Hematopoietic multipotent progenitor cell treated with erythropoietin and hydrocortisone succinate and interleukin-3 and kit ligand, for 8 days (in vitro differentiated cells): ENCODE measurements at places on chromosomes 1 and 21.

DNA sequence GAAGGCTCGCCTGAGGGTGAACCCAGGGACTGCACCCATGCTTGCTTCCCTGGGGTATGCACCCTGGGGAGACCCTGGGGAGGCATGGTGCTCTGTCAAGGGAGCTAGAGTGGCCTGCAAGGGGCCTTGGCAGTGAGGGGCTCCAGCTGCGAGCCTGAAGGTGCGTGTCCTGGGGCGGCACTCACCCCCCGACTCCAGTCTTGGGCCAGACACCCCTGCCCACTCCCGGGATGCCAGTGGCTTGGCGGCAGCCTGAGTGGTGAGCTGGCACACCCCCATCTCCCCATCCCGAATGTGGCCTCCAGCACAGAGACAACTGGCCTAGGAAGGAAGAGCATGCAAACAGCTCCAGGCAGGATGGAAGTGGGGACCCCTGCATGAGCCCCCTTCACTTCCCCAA lies 2.6 kb downstream of the SUMO3 start:
- DNase-seq = no peak

GRCh38 chr1:117928881-117929342 lies 509 bp downstream of the GDAP2 start:
- peak; percentile 67 for DNase-seq

GRCh38 chr1:151953409-151954094 lies 40.1 kb downstream of the S100A10 start:
- DNase-seq = no peak

DNA sequence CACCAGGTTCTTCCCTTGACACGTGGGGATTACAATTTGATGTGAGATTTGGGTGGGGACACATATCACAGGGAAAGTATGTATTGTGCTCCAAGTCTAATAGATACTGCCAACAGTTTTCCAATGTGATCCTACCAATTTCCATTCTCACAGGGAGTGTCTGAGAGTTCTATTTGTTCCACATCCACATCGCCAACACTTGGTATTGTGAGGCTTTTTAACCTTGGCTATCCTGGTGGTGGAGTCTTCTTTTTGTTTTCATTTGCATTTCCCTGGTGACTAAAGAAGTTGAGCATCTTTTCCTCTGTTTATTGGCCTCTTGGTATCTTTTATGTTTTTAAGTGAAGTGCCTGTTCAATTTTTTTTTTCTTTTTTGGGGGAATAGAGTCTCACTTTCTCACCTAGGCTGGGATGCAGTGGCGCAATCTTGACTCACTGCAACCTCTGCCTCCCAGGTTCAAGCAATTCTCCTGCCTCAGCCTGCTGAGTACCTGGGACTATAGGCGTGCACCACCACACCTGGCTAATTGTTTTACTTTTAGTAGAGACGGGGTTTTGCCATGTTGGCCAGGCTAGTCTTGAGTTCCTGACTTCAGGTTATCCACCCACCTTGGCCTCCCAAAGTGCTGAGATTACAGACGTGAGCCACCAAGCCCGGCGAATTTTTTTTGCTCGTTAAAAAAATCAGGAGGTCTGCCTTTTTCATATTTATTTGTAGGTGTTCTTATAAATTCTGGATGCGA lies 15.9 kb upstream of the PADI1 start:
- no peak for DNase-seq

DNA sequence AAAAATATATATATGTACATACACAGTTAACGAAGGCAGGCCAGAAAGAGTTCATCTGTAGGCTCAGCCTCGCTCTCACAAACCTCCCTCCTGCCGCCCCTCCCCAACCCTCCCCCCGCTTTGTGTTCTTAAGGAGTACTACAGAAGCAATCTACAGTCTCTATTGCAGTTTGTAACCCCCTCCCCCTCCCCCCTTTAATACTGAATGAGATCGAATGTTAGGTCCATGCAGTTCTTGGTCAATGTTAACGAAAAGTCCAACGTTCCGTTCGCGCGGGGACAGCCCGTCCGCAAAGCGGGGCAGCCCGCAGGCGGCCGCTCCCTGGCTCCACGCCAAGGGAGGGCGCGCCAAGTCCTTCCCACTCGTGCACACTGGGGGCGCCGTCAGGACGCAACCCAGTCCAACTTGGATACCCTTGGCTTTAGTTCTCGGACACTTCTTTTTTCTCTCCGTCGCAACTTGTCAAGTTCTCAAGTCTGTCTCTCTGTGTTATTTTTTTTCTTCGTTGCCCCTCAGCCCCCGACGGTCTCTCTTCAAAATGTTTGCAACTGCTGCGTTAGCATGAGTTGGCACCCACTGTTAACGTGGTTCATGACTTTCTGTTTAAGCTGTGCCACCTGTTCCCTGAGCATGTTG lies 2.2 kb downstream of the JUN start:
- peak; percentile 43 for DNase-seq

- peak; percentile 31 for DNase-seq
Observed at GRCh38 chr1:26833432-26834405, 7.2 kb downstream of the ZDHHC18 start.

GRCh38 chr1:65759516-65759915 lies 33.2 kb upstream of the PDE4B start:
- DNase-seq = peak; percentile 20

DNA sequence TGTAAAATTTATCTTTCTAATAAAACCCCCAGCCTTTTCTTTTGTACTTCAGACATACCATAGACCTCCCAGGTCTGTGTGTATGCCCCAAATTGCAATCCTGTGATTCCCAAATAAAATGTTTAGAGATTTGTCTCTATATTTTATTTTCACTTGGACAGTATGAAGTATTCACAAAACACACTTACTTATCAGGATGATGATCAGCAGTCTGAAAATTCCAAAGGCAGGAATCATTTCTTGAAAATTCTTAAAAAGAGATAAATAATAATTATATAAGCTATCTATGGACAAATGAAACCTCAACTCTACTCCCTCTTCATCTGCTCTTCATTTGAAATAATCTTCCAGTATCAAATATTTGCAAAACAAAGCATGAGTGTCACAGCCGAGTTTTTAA lies 11.6 kb upstream of the GJA9 start:
- no peak for DNase-seq

- no peak for DNase-seq
Observed at GRCh38 chr1:48810740-48811139, 34.0 kb upstream of the BEND5 start.

- DNase-seq = no peak
Observed at GRCh38 chr21:36696390-36697059, 2.4 kb upstream of the SIM2 start.

GRCh38 chr1:36561361-36561724 lies 78.6 kb upstream of the CSF3R start:
- no peak for DNase-seq

DNA sequence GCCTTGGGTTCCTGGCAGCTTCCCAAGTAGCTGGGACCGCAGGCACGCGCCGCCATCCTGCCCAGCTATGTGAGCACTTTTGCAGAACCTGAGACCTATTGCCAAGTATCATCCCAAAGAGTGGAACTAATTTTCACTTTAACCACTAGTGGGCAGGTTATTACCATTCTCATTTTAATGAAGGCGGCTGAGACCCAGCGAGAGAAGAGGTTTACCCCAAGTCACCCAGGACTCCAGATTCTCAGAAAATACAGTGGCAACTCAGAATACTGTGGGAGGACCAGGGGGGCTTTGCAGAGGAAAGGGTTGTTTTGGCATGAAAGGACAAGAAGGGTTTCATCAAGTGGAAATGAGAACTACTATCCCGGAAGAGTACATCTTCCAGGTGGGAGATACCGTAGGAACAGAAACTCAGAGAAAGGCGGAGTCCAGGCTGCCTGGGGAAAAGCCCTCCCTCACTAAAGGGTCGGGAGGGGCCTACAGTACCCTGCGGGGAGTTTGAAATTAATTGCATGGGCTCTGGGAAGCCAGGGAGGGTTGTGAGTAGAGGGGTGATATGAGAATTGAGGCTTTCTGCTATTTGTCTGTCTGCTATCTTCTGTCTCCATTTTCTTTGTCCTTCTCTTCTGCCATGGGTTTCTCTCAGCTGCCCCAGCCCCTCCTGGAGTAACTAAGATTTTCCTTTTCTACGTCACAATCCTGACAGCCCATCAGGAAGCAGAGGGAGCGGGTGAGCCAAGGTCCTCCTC lies 7.2 kb upstream of the SEMA4A start:
- DNase-seq = peak; percentile 90

DNA sequence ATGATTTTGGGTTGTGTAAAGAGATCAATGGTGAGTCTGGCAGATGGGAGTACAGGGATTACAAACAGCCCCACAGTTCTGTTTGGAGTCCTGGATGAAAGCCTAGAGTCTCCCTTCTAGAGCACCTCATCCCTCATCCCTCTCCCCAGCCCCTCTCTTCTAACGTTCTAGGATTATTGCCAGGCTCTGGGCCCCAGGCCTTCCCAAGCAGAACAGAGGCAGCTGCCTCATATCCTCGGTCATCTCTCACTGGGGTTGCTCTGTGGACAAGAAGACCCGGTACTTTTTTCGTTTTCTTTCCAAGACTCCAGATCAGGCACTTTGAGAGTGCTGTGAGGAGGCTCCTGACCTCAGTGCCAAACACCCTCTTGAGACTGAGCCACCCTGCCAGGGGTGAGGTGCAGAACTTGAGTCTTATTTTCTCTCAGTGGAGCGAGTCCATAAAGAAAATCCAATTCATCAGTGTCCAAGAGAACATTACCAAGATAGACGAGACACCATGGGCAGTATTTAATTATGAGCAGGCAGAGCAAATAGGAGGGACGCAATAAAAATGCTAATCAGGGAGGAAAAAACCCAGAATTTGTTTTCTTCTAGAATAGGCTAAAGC lies 17.1 kb upstream of the KCND3 start:
- no peak for DNase-seq

DNA sequence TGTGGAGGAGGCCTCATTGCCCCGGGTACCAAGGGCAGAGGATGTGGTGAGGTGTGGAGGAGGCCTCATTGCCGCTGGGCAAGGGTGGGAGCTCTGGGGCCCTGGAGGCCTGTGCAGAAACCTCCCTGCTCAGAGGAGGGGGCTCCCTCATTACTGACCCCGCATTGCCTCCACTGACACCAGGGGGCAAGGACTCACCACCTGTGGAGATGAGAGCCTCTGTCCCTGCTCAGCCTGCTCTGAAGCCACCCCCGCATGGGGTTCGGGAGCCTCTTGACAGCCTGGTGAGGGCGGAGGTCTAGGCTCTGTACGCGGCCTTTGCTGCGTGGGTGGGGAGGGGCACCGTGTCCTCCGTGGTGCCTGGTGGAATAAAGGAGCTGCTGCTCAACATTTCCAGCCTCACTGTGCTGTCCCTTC lies 95.0 kb upstream of the COL6A1 start:
- DNase-seq = no peak

- no peak for DNase-seq
Observed at GRCh38 chr1:236159704-236160539, 17.6 kb downstream of the GPR137B start.

DNA sequence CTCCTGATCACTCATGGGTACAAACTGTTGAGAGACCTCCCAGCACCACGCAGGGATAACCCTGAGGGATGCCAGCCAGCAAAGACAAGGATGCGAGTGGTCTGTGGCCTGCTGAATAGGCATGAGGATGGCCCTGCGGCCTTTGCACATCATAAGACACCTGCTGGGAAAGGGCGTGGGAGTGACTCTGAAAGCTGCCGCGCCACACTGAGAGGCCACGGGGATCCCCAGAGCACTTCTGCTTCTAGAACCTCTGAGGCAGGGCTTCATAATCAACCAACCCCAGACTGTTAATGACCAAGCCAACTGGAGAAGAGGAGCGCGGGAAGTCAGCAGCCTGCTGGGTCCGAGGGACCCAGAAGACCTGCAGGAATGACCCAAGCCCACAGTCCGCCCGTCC lies 73.8 kb downstream of the SH3BGR start:
- DNase-seq = no peak

DNA sequence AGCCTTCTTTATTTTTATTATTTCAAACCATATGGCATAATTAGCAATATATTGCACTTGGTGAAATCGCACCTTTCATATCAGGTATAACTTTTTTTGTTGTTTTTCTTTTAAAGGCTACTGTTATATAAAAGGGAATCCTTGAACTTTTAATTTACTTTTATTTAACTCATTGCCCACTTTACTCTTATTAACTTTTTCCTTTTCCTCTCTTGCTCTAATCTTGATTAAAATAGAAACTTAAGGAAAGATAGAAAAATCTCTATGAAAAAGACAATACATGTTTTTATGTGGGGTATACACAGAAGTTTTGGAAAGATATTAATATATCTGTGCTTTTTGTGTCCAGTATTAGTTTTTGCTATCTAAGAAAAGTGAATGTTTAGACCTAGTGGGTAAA lies 805.8 kb downstream of the USP25 start:
- no peak for DNase-seq

- DNase-seq = peak; percentile 54
Observed at GRCh38 chr1:160993544-160994193, 27.3 kb downstream of the F11R start.

DNA sequence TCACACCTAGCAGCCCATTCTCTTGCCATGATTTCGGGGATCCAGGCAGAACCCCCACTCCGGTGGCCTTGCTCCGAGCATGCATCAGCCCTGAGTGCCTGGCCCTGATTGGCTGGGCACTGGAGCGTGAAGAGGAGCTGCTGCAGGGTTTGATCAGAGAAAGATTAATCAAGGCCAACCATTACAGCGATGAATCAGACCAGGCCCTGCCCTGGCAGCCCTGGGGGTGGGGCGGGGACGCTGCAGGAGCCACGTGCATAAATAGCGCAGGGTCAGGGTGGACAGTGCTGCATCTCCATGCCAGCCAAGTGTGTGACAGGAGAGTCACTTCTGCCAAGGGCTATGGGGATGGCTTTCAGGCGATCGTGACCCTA lies 3.4 kb upstream of the FAM131C start:
- DNase-seq = no peak

DNA sequence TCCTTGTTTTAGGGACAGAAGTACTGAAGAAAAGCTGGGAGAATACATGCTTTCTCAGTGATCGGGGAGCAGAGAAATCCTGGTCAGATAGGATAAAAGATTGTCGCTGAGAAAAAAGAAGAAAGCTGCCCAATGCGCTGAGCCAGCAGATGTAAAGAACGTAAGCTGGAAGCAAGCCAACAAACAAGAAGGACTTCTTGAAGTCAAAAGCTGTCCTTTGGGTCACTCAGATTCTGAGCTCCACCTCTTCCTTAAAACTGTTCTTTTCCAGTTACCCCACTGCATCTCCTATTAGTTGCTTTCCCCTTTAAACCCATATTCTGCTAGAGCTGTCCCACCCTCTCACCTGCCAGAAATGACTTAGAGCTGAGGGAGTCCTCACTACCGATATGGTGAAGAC lies 64.8 kb downstream of the GPR137B start:
- DNase-seq = no peak

DNA sequence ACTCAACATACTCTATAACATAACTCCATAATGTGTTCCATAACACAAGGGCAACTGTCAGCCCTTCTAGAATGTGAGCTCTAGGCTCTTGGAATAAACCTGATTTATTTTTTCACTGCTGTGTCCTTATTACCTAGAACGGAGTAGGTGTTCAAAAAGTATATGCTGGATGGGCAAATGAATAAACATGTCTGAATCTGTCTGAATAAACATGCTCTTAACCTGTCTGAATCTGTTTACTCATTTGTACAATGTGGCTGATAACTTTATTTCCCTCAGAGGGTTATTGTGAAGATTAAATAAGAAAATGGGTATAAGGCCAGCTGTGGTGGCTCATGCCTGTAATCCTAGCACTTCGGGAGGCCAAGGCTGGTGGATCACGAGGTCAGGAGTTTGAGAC lies 42.3 kb downstream of the AZIN2 start:
- DNase-seq = no peak

GRCh38 chr1:86381223-86381622 lies 14.9 kb downstream of the ODF2L start:
- DNase-seq = no peak

- DNase-seq = no peak
Observed at GRCh38 chr1:197390856-197391255, 122.8 kb downstream of the CRB1 start.

GRCh38 chr1:221035662-221036153 lies 156.5 kb downstream of the HLX start:
- DNase-seq = peak; percentile 34
